ENCODE measurements at places on chromosomes 2 and 18.

DNA sequence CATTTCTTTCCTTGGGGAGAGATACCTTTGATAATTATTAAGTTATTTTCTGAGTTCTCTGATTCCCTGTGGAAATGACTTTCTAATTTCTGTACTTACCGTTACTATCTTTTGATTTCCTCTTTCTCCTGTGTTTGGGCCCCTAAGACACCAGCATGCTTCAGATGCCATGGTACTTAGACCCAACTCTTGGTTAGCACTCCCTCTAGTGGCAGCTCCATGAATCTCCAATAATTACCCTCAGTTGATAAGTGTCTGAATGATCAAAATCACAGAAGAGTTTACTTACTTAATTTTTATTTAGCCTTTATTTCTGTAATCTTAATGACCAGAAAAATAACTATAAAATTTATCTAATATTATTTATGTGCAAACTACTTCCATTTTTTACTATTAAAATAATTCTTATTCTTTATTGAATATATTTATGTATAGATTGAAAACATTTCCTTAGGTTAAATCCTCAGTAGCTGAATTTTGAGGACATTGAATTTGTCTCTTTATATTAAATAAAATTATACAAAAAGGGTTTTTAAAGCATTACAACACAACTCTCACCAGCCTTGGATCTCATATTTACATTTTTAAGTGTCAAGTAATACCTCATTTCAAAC, 300.4 kb downstream of the KCNS3 start:
- DNase-seq, result no peak

DNA sequence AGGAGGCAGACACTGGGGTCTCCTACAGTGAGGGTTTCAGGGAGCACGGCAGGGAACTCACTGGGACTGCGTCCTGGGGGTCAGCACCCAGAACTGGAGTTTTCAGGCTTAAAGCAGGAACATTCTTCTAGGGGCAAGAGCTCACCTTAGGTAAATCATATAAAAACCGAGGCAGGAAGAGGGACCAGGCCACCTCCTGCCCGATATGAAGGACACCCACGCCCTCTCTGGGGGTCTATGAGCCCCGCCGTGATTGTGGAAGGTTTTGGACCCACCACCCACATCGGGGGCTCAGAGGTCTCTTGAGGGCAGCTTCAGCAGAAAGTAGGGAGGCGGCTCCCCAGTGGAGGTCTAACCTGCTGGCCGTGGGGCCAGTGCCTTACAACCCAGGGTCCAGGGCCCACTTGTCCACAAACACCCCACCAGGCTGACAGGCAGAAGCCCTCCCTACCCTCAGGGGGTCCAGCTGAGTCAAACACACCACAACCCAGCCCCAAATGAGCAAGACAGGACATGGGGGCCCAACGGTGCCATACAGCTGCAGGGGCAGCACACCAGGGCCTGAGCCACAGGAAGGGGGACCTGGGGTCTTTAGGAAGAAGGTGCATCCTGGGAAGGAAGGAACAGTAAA, 25.3 kb downstream of the CROCC2 start:
- no peak for DNase-seq

- DNase-seq, result no peak
Measured at GRCh38 chr2:108583903-108584520, 49.7 kb downstream of the LIMS1 start.

GRCh38 chr2:174350018-174350417, 15.3 kb downstream of the SP9 start:
- no peak for DNase-seq

DNA sequence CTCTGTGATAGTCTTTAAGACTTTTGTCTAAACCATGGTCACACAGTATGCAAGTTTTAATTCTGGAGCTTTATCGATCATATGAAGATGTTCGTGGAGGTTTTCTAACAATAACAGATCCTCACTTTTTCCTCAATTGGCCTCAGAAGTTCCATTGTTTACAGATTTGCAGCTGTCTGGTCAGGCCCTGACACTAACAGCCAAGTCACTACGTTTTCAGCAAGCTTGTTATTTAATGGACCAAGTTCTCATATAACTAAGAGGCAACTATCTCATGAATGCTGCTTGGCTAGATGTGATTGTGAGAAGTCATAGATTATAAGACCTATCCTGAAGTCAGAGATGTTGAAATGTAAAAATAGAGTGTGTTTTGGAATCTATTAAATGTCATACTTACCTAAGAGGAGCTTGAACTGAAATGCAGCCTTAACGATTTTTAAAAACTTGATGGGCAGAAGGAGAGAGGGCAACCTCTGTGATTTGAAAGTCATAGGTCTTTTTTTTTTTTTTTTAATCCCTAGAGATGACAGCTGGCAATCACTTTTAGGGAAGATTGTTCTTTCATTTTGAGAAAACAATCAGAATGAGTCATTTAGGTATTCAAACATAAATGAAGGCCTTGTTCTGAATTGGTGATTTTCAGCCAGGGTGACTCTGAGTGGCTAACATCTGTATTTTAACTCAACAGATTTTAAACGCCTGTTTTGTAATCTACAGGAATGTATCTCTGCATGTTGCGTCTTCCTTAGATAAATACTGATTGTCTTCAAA, 48.4 kb upstream of the NEMP2 start:
- DNase-seq, result no peak

GRCh38 chr2:156955701-156956100, 301.8 kb upstream of the GALNT5 start:
- no peak for DNase-seq

GRCh38 chr2:8582651-8583399, 99.0 kb upstream of the ID2 start:
- no peak for DNase-seq

DNA sequence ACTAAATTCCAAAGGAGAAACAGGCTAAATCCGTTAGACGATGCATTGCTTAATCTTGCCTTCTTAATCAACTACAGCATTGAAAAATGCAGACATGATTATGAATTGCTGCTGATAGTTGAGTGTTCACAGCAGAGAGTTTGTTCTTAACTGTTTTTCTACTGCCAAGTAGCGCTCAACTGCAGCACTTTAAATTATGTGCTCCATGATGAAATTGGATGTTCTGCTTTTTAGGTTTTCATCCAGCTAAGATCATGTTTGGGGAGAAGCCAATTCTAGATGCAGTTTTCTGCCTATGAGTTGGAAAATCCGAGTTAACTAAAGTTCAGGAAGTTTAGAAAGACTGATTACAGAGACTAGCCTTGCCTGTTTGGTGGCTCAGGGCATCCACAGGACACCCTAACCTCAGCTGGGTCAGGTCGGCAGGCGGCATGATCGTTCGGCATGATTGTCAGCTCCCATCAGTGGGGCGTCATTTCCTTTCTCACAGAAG, 119.4 kb upstream of the PIEZO2 start:
- DNase-seq, result no peak

DNA sequence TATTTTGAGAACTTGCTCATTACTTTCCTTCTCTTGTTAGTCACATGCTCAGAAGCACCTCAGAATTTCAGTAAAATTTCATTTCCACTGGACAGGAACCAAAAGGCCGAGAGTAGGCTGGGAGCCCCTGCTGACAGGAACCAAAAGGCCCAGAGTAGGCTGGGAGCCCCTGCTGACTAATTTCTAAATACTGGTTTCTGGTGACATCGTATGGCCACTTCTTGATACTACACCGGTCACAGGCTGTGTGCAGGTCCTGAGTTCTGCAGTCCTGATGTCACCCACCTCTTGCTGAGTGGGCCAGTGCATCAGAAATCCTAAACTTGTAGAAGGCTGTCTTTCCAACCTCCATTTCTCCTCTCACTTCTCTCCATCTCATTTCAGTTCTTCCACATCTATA, 17.7 kb upstream of the EN1 start:
- no peak for DNase-seq

DNA sequence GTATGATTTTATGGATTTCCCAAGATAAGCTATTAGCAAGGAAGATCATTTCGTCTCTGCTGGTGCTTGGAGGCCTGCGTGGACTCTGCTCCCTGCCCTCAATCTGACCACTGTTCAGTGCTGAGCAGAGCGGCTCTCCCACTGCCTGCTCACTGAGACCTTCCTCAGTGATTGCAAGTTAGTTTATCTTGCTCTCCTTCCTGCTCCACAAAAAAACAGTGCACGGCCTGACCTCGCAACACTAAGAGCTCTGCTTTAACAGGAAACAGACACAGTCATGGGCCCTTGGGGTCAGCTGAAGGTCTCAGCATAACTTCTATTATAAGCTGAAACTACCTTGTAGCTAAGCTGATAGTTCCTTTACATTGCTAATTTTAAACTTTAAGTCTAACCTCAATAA, 53.1 kb downstream of the PRELID3A start:
- DNase-seq, result no peak

- DNase-seq, result no peak
Measured at GRCh38 chr2:139773720-139774277, 993.6 kb upstream of the NXPH2 start.

GRCh38 chr18:13623348-13623747, 103.0 kb downstream of the FAM210A start:
- DNase-seq, result no peak

- no peak for DNase-seq
Measured at GRCh38 chr18:79487183-79487800, 91.6 kb downstream of the NFATC1 start.

DNA sequence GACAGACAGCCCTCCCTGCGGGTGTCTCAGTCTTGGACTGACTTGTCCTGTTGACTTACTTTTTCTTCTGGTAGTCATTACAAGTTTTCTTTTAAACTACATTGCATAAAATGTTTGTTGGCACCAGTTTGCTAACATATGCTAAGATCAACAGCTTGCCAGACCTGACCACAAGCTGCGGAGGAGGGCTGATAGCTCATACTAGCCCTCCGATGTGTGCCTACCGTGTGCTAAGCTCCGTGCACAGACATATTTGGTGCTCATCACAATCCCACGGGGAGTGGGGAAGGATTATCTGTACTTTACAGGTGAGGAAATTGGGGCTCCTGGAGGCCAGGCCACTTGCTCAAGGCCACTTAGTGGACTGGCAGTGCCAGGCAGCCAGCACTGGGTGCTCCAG, 72.8 kb upstream of the YPEL5 start:
- DNase-seq, result no peak

DNA sequence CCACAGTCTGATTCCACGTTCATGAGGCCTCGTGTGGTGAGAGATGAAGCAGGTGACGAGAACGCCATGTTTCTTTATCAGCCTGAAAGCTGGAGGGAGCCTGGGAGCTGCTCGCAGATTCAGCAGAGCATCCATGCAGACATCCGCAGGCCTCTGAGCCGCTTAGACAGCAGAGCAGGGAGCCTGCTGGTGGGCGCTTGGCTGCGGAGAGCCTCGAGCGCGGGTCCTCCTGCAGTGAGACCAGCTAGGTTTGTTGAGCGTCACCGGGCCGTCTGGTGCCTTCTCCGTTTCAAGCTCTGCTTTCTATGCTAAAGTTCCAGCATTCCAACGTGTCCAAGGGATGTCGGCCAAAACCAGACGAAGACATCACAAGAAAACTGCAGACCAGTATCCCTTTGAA, 27.6 kb downstream of the CTDP1 start:
- no peak for DNase-seq

DNA sequence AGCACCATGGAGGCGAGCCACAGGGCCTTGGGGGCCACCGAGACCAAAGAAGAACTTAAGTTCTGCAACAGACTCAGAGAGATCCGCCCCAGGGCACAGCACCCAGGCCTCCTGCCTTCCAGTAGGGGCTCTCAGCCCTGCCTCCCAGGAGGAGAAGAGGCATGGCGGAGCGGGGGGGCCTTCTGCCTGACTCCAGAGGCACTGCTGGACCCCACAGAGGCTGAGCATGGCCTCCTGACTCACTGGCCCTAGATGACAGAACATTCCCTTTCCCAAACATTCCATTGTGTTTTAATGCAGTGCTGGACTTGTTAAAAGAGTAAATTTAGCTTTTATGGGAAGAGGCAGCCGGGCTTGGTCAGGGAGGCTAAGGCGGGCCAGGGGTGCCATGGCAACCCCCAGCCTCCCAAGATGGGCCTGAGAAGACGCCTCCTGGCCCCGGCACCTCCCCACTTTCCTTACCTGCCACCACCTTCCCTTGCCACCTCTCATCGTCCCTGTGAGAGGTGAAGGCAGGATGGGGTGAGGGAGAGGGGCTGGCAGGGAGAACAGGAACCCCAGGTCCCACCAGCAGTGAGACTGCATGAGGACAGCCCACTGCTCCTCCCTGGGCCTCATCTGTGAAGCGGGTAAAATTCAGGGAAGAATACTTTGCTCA, 65.4 kb downstream of the SMAD7 start:
- no peak for DNase-seq

GRCh38 chr18:79200546-79201268, 131.5 kb downstream of the ATP9B start:
- DNase-seq, result no peak

DNA sequence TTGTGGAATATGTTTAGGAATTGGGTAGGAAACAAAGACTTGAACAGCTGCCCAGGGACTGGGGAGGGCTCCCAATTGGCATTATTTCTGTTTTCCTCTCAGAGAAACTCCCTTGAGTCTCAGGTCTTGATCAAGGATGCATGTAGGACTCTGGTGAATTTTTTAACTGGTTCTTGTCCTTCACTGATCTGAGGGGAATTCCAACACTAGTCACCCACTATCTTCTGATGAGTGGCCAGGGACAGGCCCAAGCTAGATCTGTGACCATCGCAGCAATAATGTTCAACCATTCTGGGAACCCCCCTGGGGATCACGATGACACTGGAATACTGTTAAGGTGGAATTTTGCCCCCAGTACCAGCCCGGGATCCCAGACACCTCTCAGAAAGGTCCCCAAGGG, 132.0 kb downstream of the SH3BP4 start:
- DNase-seq, result no peak

- no peak for DNase-seq
Measured at GRCh38 chr2:237967463-237967951, 693 bp downstream of the UBE2F start.

- DNase-seq, result no peak
Measured at GRCh38 chr18:23953984-23954383, 60.6 kb upstream of the TTC39C start.

DNA sequence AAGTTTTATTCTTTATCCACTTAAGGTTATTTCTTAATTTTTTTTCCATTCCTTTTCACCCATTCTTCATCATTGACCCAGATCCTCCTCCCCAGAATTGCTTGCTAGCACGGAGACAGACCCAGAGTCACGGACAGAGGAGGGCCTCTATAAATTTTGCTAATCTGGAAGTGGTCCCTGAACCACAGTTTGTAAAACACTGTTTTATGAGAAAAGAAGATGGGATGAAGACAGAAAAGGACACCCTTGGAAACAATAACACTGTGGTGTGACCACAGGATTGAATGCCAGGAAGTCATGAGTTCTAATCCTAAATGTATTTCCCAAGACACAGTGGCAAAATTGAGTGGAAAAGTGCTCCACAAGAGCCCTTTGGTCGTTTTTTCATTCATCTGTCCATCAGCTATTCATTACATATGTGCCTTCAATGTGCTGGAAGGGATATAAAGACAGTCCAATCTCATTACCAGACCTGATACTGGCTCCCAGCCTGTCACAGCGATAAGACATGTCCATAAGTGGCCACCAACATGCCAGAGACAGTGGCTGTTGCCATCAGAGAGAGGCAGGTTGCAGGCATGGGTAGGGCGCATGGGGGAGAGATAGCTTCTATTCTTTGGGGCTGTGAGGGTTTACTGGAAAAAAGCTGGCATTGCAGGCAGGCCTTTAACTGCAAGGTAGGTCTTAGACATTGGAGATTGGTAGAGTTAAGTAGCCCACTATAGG, 175.2 kb upstream of the ALPP start:
- DNase-seq, result no peak

- no peak for DNase-seq
Measured at GRCh38 chr2:240567137-240567871, 980 bp upstream of the RNPEPL1 start.

- no peak for DNase-seq
Measured at GRCh38 chr2:185436787-185437372, 301.7 kb upstream of the FSIP2 start.

- DNase-seq, result no peak
Measured at GRCh38 chr2:142750858-142751257, 126.6 kb upstream of the KYNU start.

Data from activated gamma-delta T cell (primary cell).